A673 (cell line): ENCODE measurements at places on chromosomes 7 and 10. TPM values are rescaled to one million over a fixed set of nuclear protein-coding genes. Genes with fewer than 3 reads are reported as not detected.

TMEM184A gene
- total RNA-seq, result not detected in 2 replicates

WNT16 gene
- total RNA-seq, result not detected in 2 replicates

CPA4 gene
- 0.35 TPM in 1 of 2 replicates, not detected in the other for total RNA-seq

- no peaks in the 10 kb centered on the region for H3K4me1 ChIP-seq
- no peak for DNase-seq
- H3K27me3 ChIP-seq, result no peaks in the 10 kb centered on the region
- H3K36me3 ChIP-seq, result no peaks in the 10 kb centered on the region
- no peak overlapping the region for H3K4me3 ChIP-seq
- H3K27ac ChIP-seq, result no peak overlapping the region
Measured at GRCh38 chr7:81462672-81463071, 307.2 kb downstream of the HGF start.

GRCh38 chr10:132538031-132538789 is 623 bp downstream of the INPP5A start:
- DNase-seq, result no peak
- no peaks in the 10 kb centered on the region for H3K36me3 ChIP-seq
- peak overlapping the region; percentile 59 for H3K4me3 ChIP-seq

DNA sequence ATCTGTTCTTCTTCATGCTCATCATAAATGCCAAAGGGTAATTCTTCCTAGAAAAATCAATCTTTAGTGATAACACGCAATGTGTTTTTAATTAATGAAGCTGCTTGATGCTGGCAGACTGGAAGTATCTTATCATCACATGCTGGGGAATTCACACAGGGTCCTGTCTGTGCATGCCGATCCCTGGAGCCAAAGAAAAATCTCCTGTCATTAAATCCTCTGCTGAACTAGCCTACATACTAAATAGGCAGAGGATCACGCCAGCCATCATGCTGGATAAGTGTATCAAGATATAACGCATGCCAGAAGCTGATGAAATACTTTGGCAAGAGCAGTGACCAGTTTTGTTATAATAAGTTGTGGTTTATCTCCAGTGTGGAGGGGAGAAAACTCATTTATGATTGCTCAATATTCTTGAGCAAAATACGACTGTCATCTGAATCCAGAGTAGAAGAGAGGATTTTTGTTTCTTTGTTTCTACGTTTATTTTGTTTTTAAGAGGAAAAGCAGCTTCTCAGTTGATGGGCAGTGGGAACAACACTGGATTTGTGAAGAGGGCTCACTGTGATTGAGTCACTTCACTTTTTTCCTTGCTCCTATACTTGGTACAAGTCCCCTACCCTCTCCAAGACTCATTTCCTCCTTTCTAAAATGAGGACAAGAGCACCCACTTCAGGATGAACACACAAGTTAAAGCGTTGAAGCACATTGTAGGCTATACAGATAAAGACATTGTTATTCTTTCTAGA is 649.1 kb downstream of the TNS3 start:
- peak overlapping the region; percentile 8 for H3K4me3 ChIP-seq
- peak overlapping the region; percentile 92 for H3K27ac ChIP-seq
- H3K4me1 ChIP-seq, result peaks cover 25% of the 10 kb centered on the region
- no peaks in the 10 kb centered on the region for H3K36me3 ChIP-seq
- no peaks in the 10 kb centered on the region for H3K27me3 ChIP-seq
